Activated CD4-positive, alpha-beta T cell treated with anti-CD3 and anti-CD28 coated beads, Interleukin-2, amount 50 U/mL, for 1 hour (primary cell): ENCODE measurements at places on chromosomes 12 and 14.

DNA sequence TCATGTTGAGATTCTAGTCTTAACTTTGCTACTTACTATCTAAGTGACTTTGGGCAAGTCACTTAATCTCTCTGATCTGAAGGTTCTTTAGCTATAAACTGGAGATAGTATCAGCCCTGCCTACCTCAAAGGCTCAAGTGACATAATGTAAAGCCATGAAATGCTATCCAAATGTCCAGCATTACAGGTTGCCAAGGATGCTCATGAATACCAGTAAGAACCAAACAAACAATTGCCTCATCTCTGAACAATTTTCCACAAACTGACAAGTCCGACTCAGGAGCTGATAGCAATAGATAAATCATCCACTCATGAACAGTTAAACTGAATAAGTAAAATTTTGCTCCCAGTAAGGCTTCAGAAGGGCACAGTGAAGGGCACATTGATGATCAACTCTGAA, 51.5 kb downstream of the LMNTD1 start:
- no peak for DNase-seq

DNA sequence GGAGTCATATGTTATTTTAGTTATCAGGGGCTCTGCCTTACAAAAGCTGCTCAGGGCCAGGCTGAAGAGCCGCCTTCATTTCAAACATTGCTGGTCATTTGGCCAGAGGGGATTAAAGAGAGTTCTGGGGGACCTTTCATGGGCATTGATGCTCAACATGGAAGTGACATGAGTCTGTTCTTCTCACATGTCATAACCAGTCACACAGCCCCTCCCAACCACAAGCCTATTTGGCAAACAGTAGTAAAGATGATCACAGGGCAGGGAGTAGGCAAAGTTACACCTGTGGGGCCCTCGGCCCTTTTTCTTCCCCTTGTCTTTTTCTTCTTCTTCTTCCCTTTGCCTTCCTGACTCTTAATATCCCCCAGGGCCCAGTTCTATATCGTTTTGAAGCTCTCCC, 33.3 kb downstream of the CFAP54 start:
- no peak for DNase-seq

DNA sequence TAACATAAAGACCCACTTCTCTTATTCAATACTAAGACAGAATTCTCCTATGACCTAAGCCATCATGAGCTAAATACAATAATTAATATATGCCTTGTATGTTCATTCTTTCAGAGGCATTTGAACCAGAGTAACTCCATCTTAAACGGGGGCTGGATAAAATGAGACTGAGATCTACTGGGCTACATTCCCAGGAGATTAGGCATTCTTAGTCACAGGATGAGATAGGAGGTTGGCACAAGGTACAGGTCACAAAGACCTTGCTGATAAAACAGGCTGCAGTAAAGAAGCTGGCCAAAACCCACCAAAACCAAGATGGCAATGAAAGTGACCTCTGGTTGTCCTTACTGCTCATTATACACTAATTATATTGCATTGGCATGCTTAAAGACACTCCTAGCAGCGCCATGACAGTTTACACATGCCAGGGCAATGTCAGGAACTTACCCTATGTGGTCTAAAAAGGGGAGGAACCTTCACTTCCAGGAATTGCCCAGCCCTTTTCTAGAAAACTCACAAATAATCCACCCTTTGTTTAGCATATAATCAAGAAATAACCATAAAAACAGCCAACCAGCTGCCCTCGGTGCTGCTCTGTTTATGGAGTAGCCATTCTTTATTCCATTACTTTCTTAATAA, 260.7 kb downstream of the SSPN start:
- DNase-seq = no peak

DNA sequence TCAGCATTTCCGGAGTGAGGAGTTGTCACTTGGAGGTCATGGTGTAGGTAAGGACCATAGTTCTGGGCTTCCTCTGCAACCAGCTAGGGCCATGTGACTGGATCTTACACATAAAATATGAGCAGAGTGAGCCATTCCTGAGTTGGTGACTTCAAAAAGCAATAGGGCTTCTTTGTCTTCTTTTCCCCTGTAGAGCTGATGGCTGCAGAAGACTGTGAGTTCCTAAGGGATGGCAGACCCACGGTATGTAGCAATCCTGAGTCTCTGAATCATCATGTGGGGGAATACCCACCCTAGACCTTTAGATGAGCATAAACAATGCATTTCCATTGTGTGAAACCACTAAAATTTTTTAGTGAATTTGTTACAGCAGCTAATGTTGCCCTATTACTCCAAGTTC, 151.1 kb upstream of the TBX3 start:
- DNase-seq = no peak

GRCh38 chr14:62585247-62585646, 460.0 kb downstream of the KCNH5 start:
- no peak for DNase-seq

GRCh38 chr12:5581616-5582015, 149.7 kb downstream of the NTF3 start:
- DNase-seq = no peak

- DNase-seq = no peak
Measured at GRCh38 chr14:35300228-35300627, 8.0 kb downstream of the PSMA6 start.

DNA sequence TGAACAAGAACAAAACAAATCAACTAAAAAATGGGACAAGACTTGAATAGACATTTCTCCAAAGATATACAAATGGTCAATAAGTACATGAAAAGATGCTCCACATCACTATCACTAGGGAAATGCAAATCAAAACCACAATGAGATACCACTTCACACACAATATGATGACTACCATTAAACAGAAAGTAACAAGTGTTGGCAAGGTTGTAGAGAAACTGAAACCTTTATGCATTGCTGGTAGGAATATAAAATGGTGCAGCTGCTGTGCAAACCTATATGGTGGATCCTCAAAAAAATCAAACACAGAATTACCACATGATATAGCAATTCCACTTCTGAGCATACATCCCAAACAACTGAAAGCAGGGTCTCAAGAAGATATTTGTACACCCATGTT, 5.2 kb downstream of the SMAGP start:
- no peak for DNase-seq

DNA sequence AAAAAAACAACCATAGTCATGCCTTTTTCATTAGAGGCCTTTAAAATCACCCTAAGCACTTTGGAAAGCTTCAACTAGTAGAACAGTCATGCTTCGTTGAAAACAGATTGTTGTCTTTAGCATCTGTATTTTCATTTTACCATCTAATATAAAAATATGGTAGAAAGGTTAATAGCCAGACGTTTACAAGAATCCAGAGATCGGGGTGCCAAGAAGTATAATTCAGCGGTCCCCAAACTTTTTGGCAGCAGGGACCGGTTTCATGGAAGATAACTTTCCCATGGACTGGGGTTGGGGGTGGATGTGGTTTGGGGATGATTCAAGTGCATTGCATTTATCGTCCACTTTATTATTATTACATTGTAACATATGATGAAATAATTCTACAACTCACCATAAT, 138.4 kb downstream of the GLT1D1 start:
- no peak for DNase-seq

DNA sequence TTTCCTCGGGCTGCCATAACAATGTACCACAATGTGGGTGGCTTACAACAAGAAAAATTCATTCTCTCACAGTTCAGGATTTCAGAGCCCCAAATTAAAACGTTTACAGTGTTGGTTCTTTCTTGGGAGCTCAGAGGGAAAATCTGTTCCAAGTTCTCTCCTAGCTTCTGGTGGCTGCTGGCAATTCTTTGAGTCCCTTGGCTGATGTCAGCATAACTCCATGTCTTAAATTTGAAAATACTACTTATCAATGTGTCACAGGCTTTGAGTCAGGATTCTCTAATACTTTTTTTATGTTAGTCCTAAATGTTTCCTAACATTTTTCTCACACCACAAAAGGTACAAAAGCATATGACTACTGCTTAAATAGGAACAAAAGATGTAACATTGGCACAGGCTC, 198.4 kb upstream of the ATXN7L3B start:
- DNase-seq = no peak

GRCh38 chr12:56521209-56521589, 421 bp upstream of the RBMS2 start:
- DNase-seq = no peak

GRCh38 chr12:84741692-84742091, 170.9 kb downstream of the SLC6A15 start:
- no peak for DNase-seq

DNA sequence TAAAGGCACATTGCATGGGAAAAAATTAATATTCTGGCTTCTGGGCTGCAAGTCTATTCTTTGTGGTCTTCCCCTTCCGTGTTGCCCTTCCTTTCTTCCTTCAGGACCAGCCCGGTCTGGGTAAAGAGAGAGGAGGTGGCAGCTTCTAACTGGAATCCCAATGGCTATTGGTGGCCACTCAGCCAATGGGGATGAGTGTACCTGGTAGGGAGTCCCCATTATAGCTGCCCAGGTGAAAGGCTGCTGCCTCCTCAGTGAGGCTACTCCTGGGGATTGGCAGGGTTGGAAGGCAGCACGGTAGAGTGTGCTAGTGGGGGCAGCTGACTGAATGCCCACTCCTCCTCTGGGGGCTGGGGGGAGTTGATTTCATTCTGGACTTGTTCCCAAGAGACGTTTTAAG, 112.6 kb downstream of the RBM19 start:
- DNase-seq = no peak

- no peak for DNase-seq
Measured at GRCh38 chr12:19243551-19243950, 114.0 kb downstream of the PLEKHA5 start.

GRCh38 chr14:20179880-20180279, 10.8 kb upstream of the OR11G2 start:
- DNase-seq = no peak

DNA sequence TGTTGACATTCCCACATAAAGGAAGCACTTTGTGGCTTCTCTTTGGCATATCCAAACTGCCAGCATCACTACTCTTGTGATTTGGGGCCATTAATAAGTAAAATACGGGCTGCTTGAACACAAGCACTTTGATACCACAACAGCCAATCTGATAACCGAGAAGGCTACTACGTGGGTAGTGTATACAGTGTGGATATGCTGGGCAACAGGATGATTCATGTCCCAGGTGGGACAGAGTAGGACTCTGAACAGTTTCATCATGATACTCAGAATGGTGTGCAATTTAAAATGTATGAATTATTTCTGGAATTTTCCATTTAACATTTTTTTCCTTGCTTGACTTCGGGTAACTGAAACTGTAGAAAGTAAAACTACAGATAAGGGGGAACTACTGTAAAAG, 225.0 kb upstream of the DDHD1 start:
- DNase-seq = no peak

GRCh38 chr14:104444159-104445030, 135.2 kb upstream of the C14orf180 start:
- no peak for DNase-seq

- no peak for DNase-seq
Measured at GRCh38 chr12:129827866-129828384, 75.9 kb downstream of the TMEM132D start.

DNA sequence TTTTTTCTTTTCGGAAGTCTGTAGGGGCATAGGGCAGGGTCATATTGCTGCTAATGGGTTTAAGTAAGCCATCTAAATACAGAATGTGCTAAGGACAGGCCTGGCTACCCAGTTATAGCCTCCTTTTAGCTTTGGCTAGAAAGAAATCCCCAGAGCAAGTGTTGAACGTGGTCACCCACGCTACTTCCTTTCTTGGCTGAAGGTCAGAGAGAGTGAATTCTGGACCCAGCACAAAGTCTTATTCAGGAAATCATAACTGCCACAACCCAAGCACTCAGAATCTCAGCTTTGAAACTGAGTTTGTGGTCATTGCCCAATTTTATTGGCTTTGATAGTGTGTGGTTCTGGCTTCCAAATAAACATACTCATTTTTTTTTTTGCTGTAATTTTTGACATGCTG, 542.1 kb upstream of the ATP2B1 start:
- DNase-seq = no peak

DNA sequence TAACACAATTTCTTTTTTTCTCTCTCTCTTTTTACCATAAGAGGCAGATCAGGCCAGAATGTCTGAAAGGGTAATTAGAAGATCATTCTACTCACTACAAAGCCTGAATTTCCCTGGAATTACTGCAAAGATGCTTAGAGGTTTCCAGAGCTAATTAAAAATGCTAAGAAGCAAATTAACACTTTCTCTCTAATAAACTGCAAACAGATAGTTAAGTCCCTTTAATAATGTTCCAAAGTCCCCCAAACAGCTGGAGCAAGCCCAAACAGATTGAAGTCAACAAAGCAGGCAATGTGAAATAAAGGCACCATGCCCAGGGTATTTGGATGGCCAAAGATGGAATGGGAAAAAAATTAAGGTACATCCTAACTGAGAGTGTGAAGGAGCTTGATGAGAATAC, 208.8 kb upstream of the LRFN5 start:
- no peak for DNase-seq
